GM19239 (cell line): ENCODE measurements at places on chromosomes 2 and 18.

DNA sequence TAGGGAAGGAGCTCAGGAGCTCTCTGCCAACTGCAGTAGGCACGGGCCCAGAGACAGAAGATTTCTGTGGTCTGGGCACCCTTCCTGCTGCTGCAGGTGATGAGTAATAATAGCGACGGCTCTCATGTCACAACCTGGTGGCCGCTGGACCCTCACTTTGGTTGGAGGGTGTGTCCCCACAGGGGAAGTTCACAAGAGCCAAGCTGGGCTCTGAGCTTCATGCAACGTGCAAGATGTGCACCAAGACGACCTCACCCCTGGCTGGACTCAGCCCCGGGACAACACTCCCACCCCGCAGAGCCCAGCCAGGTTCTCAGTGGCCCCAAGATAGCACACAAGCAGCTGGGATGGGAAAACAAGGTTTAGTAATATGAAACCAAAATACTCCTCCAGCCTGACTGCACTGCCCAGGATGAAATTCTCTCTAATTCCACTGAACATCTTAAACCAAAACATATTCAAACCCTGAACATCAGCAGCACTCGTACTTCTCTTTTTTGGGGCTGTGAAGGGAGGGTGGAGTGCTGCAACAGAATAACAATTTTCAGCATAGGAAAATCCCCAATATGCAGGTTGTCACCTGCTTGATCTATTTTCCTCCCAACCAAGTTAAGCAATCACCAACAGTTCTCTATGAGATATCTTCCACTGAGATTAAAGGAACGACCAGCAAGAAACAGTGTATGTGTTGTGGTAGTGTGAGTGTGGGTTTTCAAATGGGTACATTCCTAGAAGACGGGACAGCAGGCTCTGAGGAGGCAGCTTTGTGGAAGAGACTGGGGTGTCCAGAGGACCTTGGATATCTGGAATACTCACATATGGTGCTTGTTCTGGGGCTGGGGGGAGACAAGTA is 26.5 kb downstream of the BCL2 start:
- no peak for DNase-seq

DNA sequence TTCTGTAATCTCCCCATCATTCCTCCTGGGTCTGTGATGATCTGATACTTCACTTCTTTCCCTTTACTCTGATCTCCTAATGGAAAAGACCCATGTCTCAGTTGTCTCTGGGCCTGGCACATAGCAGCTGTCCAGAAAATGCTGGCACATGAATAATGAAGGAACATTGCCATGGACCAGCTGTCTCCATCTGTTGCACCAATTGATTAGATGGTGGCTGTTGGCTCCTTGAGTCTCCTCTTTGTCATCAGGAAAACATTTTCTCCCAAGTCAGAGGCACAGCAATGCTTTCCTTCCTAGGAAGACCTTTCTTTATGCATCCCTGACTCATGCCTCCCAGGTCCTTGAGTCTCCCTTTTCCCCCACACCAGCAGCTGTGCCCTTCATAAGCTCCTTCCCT is 286.2 kb upstream of the CXCR4 start:
- no peak for DNase-seq

GRCh38 chr18:44637210-44638033 is 43.3 kb upstream of the SETBP1 start:
- DNase-seq: no peak

DNA sequence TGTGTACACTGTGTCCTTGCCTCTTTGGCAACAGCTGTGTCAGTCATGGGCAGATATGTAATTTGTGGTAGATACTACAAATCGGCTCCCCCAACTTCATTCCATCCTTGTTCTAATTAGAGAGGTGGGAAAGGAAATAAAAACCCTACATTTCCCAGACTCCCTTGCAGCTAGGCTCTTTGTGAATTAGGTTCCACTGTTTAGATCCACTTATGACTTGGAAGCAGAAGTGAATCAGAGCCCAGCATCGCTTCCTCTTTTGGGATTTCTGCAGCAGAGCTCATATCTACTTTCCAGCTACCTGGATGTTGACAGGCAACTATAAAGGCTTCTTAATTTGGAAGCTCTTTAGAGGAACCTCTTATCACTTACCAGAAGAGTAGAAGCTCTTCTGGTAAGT is 34.1 kb upstream of the NARS1 start:
- no peak for DNase-seq

DNA sequence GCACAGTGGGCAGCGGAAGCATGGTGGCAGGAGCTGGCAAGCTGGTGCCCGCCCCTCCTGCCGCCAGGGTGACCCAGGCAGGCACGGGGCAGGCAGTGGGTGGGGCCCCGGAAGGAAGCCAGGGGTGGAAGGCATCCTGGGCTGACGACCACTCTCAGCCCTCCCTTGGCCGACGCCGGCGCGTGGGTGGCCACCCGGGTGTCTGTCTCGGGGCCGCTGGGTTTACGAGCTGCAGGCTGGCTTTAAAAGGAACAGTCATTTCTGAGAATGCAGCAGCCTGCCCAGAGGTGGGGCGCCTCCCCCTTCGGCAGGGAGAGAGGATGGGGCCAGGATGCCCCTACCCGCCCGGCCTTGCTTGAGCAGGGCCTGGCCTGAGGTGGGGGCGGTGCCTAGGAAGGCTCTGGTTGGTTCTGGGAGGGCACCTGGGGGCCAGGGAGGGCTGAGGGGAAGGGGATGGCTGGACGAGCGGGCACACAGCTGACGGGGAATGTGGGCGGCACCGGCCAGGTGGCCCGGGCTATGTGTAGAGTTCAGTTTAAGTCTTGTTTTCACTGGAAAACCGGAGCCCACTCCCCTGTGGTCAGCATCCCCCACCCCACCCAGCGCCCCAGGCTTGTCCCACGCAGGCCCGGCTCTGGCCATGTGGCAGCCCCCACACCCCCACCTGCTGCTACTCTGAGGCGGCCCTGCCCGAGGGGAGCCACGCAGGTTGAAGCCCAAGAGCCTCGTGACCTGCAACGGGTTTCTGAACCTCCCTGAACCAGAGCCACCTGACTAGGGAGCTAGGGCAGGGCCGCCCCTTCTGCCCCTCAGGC is 6.3 kb downstream of the BOK start:
- DNase-seq: no peak

DNA sequence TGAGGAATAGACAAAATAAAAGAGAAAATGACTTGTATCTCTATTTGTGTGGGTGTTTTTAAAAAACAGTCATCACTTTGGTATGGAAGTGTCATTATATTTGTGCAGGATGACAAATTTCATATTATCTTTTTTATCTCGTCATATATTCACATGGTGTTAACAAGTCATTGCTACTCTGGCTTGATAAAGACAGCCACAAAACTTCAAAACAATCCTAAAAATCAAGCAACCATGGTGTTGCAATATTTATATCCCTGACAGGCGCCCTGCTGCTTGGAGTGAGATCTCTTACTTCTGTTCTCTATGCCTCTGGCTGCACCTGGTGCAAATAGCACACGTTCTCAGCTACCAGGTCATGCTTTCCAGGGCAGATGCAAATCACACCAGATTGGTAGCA is 278.0 kb upstream of the EPHA4 start:
- DNase-seq: no peak

GRCh38 chr18:44090453-44090852 is 590.2 kb upstream of the SETBP1 start:
- DNase-seq: no peak
